NCI-H2171 (cell line): ENCODE measurements at places on chromosomes 16 and 17.

- peak; percentile 14 for DNase-seq
Observed at GRCh38 chr17:72635034-72635635, 457.4 kb downstream of the SLC39A11 start.

- no peak for DNase-seq
Observed at GRCh38 chr16:10552998-10553491, 27.4 kb downstream of the EMP2 start.

- no peak for DNase-seq
Observed at GRCh38 chr16:77660311-77660710, 62.0 kb upstream of the NUDT7 start.

GRCh38 chr16:72975809-72976437 lies 72.0 kb downstream of the ZFHX3 start:
- no peak for DNase-seq

DNA sequence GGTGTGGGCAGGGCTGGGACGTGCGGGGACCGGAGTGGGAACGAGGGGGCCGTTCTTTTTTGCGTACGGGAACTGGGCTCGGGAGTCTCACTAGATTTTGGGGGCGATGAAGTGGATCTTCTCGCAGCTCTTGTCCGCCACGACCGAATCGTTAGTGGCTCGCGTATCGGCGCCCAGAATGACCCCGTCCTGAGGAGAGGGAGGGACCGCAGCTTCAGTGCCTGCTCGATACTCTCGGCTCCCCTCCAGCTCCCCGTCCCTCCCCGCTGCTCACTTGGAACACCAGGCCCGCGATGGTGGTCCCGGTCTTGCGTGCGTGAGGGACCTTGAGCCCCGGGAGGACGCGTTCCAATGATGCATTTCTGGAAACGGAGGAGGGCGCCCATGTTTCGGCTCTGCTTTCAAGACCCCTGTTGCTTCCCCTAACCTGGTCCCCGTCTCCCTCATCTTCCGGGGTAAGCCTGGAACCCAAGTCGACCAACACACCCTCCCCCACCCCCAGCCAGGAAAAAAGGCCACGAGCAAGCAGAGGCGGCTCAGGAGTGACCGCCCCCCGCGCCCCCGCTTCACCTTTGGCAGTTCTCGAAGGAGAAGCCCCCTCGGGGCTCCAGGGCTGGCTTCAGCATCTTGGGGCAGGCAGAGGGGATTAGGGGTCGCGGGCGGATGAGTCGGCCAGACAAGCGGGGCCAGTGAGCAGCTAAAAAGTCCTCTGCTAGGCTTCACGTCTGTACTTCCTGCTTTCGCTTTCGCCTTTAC lies at the start of gene PSMB10:
TSS of gene PSMB10 (minus strand) at position 727 of the 756 bp plus-strand sequence. CDS start at position 626, 101 bp downstream.
- DNase-seq = no peak

DNA sequence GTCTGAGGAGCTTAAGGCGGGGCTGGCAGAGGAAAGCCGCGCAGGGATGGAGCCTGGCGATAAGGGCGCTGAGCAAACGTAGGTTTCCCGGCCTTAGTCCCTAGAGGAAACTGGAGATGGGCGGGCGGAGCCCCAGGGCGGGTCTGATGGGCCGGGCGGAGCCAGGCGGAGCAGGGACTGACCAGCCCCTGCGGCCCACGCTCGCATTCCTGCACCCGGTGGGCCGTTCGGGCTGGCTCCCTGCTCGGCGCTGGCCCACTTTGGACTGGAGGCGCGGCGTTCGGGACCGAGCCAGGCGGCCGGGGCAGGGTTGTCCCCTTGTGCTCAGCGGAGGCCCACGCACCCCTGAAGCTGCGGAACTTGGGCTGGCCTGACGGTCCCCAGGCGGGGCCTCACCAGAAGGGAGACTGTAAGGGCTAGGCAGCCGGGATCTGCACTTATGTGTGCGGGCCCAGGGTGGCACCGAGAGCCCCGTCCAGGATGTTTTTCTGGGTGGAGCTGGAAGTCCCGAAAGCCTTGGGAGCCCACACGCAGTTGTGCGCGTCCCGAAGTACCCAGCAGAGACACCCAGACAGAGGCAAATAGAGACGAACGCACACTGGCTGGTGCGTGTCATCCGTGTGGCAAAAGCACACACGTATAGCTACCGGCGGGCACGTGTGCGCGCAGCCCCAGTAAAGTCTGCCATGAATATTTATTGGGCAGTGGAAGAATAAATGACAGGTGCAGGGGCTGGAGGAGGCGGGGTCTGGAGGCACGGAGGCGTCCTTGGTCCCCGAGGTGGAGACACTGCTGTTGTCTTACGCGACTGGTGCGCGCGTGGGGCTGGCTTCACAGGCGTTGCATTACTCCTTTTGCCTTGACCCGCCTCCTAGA lies 1.4 kb downstream of the PYDC1 start:
- DNase-seq = no peak

- no peak for DNase-seq
Observed at GRCh38 chr17:43453331-43453812, 30.4 kb upstream of the DHX8 start.

DNA sequence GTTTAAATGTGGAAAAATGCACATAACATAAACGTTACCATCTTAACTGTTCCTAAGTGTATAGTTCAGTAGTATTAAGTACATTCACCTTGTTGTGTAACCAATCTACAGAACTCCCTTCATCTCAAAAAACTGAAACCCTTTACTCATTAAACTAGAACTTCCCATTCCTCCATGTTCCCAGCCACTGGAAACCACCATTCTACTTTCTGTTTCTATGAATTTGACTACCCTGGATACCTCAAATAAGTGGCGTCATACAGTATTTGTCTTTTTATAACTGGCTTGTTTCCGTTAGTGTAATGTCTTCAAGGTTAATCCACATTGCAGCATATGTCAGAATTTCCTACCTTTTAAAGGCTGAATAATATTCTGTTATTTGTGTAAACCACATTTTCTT lies 38.2 kb downstream of the NF1 start:
- no peak for DNase-seq
